Stimulated activated CD4-positive, alpha-beta T cell treated with anti-CD3 and anti-CD28 coated beads, Interleukin-15, amount 100 ng/mL, for 1 hour (primary cell): ENCODE measurements at places on chromosomes 7 and 10.

DNA sequence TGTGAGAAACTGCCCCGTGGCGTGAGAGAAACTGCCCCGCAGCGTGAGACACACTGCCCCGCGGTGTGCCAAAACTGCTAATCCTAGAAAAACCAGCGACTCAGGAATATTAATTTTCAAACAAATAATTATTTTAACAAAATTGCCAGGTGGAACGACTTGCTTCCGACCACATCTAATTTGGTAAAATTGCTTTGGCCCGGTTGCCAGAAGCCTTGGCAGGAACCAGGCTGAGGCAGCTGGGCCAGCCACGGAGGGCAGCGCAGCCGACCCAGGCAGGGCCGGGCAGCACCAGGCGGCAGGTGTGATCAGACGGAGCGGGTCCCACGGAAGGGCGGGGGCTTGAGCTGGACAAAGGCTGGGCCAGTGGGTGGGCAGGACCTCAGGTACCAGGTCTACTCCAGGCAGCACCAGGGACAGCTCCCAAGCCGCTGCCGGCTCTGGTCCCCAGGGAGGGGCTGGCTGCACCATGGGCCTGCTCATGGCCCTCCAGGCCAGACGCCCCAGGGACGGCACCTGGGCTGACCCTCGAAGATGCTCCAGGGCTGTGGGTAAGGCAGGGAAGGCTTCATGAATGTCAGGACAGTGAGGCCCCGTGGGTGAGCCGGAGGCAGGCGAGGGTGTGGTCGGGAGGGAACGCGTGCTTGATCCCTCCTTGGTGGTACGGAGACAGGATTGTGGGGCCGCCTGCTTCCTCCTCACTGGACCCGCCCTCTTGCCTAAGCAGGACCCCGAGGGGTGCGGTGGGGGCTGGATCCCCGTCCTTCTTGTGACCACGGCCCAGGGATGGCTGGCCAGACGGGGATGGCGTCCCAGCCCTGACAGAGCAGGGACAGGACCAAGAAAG lies 7.7 kb upstream of the ADGRA1 start:
- no peak for DNase-seq

DNA sequence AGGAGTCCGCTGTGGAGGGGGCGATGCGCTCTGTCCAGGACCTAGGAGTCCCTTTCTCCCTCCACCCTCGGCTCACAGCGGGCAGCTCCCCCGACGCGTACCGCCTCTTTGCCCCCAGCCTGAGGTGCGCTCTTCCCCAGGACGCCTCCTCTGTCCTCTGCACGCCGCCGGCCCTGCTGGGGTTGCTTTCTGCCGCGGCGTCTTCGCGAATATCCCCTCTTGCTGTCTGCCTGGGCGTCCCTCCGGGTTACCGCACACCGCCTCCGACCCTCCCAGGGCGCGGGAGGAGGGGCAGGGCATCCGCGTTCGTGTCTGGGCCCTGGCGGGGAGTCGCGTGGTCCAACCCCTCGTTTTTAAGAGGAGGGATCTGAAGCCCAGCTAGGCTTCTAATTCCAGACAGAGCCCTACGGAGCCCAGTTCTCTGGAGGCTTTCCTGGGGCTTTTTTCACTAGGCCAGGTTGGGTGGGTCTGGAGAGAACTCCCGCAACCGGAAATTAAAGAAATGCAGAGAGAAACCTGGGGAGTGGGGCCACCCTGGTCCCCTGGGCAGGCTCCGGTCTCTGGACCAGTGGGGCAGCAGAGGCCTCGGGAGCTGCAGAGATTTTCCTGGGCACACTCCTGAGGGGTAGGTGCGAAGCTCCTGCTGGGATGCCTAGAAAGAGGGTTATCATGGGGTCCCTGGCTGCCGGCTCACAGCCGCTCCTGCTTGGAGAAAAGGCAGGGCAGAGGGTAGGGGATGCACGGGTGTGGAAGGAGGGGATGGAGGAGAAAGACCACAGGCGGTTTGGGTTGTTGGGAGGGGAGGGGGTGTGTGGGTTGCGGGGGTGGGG lies 166.9 kb downstream of the UBE2H start:
- DNase-seq: no peak

GRCh38 chr7:51222916-51223315 lies 93.7 kb downstream of the COBL start:
- DNase-seq: no peak

GRCh38 chr10:127690176-127690835 lies 46.7 kb upstream of the FOXI2 start:
- DNase-seq: no peak

DNA sequence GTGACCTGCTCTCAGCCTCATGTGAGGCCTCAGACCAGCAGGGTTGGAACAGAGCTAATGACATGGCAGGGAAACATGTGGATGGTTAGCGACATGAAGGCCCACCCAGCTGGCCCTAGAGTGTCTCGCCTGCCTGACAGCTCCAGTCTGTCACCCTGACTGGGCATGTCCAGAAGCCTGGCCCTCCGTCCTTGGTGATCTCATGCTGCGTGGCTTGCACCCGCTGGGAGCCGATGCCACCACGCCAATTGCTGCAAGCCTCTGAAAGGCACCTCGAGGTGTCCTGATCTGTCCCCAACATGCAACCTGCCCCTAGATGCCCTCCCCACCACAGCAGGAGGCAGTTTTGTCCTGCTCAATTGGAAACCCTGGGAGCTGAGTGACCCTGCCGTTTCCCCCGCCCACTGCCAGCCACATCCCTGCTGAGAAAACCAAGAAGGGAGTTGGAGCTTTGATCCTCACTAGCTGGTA lies 27.8 kb upstream of the RET start:
- no peak for DNase-seq
